MCF 10A (cell line): ENCODE measurements at places on chromosomes 3 and 15. TPM values are rescaled to one million over a fixed set of nuclear protein-coding genes. Genes with fewer than 3 reads are reported as not detected.

GOLGA6L4 gene
- 1.9 and 2.3 TPM in 2 replicates for total RNA-seq

THSD4 gene
- total RNA-seq = 36.3 and 38.2 TPM in 2 replicates

GRCh38 chr3:94440767-94441493 is 378.1 kb downstream of the NSUN3 start:
- DNase-seq = peak; percentile 51
- H3K4me1 ChIP-seq = peaks cover 19% of the 10 kb centered on the region
- peak overlapping the region; percentile 17 for H3K27ac ChIP-seq
- H3K4me3 ChIP-seq = no peak overlapping the region

DNA sequence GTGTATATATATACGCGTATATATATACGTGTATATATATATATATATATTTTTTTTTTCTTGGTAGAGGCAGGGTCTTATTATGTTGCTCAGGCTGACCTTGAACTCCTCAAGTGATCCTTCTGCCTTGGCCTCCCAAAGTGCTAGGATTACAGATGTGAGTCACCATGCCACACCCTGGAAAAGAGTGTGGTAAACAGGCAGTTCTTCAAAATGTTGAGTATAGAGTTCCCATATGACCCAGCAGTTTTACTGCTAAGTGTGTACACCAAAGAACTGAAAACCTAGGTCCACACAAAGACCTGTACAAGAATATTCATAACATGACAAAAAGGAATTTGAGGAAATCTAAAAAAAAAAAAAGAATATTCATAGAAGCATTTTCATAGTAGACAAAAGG is 71.8 kb upstream of the GCNT3 start:
- peak; percentile 42 for DNase-seq
- H3K27ac ChIP-seq = no peak overlapping the region
- no peaks in the 10 kb centered on the region for H3K27me3 ChIP-seq
- no peak overlapping the region for H3K4me3 ChIP-seq

PLOD2 gene
- 109 and 149 TPM in 2 replicates for total RNA-seq

- peak overlapping the region; percentile 59 for H3K27ac ChIP-seq
- DNase-seq = peak; percentile 68
- H3K4me3 ChIP-seq = no peak overlapping the region
- H3K27me3 ChIP-seq = no peaks in the 10 kb centered on the region
- H3K4me1 ChIP-seq = peaks cover 43% of the 10 kb centered on the region
These were observed 31.9 kb upstream of the TSC22D2 start for GRCh38 chr3:150376001-150376848.

GRCh38 chr3:129775870-129776269 is 117.6 kb downstream of the TMCC1 start:
- peaks cover 11% of the 10 kb centered on the region for H3K4me1 ChIP-seq
- no peak overlapping the region for H3K4me3 ChIP-seq
- no peak for DNase-seq
- H3K27ac ChIP-seq = no peak overlapping the region

DNA sequence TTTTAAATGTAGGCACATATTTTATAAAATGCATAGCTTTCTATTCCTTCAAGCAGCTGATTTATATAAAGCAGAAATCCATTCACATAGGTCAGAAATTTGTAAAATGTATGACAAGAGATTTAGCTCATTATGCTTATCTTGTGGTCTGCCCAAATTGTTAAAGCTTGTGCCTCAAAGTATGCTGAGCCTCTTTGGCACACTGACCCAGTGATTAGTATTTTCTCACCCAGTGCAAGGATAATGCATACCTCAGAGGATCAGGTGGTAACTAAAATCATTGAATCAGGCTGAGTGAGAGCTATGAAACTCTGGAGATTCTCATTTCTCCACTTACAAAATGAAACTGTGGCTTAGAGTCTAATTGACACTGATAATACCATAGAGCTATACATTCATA is 533.3 kb downstream of the FGF12 start:
- no peaks in the 10 kb centered on the region for H3K4me1 ChIP-seq
- DNase-seq = no peak
- H3K36me3 ChIP-seq = no peaks in the 10 kb centered on the region
- H3K4me3 ChIP-seq = no peak overlapping the region
- H3K27ac ChIP-seq = no peak overlapping the region
- H3K27me3 ChIP-seq = no peaks in the 10 kb centered on the region

- H3K4me1 ChIP-seq = peaks cover 5% of the 10 kb centered on the region
- no peaks in the 10 kb centered on the region for H3K27me3 ChIP-seq
- H3K4me3 ChIP-seq = no peak overlapping the region
- H3K27ac ChIP-seq = no peak overlapping the region
- DNase-seq = no peak
These were observed 52.4 kb downstream of the SETMAR start for GRCh38 chr3:4355401-4356219.

DNA sequence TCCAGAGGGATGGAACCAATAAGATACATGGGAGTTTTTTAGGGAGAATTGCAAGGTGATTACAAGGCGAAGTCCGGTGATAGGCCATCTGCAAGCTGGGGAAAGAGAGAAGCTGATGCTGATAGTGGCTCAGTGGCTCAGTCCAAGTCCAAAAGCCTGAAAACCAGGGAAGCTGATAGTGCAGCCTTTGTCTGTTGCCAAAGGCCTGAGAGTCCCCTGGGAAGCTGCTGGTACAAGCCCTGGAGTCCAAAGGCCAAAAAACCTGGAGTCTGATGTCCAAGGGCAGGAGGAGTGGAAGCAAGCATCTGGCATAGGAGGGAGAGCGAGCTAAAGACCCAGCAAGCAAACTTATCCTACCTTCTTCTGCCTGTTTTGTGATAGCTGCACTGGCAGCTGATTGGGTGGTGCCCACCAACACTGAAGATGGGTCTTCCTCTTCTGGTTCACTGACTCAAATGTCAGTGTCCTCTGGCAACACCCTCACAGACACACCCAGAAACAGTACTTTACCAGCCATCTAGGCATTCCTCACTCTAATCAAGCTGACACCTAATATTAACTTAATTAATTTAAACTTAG is 16.7 kb downstream of the TFG start:
- no peak overlapping the region for H3K4me3 ChIP-seq
- DNase-seq = no peak
- no peak overlapping the region for H3K27ac ChIP-seq
- H3K27me3 ChIP-seq = no peaks in the 10 kb centered on the region
- peaks cover 79% of the 10 kb centered on the region for H3K36me3 ChIP-seq

DNA sequence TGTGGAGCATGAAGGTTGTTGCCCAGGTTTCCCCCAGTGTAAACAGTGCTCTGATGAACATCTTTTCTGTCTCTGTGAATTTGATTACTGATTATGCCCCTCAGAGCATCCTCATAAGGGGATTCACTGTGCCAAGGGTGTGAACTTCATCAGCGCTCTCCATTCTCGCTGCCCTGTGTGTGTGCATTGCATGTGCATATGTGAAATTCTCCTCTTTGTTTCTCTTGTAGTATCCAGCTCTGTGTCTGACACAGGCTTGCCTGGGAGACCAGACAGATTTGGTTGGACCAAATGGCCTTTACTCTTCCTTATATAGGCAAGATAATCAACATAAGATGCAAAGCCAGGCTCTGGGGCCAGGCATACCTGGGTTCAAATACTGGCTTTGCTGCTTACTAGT is 21.9 kb downstream of the CACNA2D3 start:
- H3K36me3 ChIP-seq = no peaks in the 10 kb centered on the region
- H3K27ac ChIP-seq = no peak overlapping the region
- H3K4me1 ChIP-seq = no peaks in the 10 kb centered on the region
- no peak overlapping the region for H3K4me3 ChIP-seq
- no peak for DNase-seq

WDR5B gene
- 10.0 and 11.0 TPM in 2 replicates for total RNA-seq

DNA sequence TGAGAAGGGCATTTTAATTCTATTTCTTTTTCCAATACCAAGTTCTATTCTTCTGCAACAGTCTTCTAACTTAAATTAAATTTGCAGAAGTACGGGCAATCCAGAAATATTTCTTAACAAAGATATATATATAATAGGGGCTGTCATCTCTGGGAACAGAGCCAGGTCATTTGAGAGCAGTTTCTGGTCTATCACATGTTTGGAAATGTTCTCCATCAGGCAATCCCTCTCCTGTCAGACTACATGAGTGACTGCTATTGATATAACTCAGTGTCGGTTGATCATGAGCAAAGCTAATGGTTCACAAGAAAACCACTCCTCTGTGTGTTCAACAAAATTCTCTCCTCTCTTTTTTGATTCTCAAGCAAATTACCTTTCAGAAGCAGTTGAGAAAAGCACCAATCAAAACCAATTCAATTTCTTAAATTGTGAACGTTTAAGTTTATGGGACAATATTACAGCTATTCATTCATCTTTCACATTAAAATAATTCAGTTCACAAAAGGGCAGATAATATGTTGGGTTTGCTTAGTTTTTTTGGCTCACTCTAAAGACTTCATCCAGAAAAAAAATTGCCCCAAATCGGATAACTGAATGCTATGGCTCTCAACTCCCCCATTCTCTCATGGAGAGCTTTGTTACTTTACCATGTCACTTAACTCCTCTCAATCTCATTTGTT is 152.9 kb upstream of the TGFBR2 start:
- DNase-seq = peak; percentile 20
- H3K36me3 ChIP-seq = no peaks in the 10 kb centered on the region
- no peaks in the 10 kb centered on the region for H3K27me3 ChIP-seq
- no peaks in the 10 kb centered on the region for H3K4me1 ChIP-seq

DNA sequence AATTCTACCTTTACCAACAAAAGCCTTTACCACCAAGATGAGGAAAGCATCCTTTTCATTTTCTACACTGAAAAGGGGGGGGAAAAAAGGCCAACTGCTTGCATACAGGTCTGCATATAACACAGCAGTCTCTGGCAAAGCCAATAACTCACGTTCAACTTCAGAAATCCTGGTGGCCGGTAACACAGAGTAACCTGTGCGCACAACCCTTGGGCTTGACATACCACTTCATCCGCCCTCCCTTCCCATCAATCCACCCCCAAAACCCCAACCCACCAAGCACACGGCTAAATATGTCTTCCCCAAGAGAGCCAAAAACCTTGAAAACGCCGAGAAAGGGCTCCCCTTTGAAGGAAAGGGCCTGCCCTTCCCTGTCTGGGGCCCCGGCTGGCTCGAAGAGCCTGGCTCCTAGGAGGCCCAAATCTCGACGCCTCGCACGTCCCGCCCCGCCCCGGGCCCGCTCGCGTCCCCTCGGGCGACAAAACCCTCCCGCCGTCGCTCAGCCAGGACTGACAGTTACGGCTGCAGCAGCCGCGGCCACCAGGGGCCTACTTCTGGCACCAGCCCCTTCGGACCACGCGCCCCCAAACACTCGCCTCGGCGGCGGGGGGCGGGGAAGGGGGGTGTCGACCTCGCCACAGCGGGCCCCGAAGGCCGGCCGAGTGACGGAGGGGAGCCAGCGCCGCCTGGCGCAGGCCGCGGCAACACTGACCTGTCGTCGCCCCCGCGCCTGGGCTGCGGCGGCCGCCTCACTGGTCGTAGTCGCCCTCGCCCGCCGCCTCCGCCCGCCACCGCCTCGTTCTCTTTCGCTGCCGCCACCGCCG is 835 bp downstream of the UBE3A start:
- H3K27me3 ChIP-seq = no peaks in the 10 kb centered on the region
- H3K36me3 ChIP-seq = no peaks in the 10 kb centered on the region
- peak overlapping the region; percentile 86 for H3K4me3 ChIP-seq
- H3K27ac ChIP-seq = peak overlapping the region; percentile 95
